Stimulated activated CD8-positive, alpha-beta memory T cell treated with anti-CD3 and anti-CD28 coated beads, Interleukin-7, amount 100 ng/mL, for 1 hour (primary cell): ENCODE measurements at places on chromosomes 7 and 10.

GRCh38 chr10:102410429-102411073 lies 8.0 kb downstream of the PSD start:
- no peak for DNase-seq

DNA sequence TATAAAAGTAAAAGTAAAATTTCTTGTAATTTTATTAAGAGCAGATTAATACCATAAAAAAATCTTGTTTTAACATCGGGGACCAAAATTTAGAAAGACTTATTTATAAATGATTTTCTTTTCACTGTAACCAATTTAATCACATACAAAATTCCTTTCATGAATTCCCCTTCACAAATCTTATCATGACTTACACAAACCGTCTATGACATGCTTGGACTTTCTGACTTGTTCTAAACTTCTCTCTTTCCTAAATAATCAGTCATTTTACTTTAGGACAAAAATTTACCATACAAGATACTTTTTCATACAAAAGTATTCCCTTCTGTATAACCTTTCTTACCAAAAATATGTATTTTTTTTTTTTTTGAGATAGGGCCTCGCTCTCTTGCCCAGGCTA lies 9.3 kb downstream of the CROT start:
- DNase-seq = no peak

DNA sequence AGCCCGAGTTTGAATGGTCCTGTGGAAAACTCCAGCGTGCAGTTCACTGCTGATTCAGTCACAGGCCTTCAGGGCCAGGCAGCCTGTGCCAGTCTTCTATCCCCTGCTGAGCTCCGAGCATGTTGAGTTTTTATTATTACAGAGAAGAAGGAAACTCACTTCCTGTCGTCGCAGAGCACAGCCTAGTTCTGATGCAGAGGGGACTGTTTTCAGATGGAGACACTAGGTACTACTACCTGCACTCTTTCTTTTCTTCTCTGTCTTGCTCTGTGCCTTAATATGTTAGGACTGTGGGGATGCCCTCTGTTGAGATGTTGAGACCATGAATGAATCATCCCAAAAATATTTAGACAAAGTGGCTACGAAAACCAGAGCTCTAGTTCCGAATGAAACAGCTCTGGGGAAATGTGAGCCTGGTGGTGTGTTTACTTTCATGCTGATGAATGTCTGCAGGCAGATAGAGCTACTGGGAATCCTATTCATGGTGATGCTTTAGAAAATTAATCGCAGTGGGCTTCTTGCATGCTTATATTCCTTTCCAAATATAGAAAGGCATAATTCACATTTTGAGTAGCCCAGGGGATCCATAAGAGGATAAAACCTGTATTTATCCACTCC lies 29.6 kb downstream of the CASP7 start:
- DNase-seq = no peak

DNA sequence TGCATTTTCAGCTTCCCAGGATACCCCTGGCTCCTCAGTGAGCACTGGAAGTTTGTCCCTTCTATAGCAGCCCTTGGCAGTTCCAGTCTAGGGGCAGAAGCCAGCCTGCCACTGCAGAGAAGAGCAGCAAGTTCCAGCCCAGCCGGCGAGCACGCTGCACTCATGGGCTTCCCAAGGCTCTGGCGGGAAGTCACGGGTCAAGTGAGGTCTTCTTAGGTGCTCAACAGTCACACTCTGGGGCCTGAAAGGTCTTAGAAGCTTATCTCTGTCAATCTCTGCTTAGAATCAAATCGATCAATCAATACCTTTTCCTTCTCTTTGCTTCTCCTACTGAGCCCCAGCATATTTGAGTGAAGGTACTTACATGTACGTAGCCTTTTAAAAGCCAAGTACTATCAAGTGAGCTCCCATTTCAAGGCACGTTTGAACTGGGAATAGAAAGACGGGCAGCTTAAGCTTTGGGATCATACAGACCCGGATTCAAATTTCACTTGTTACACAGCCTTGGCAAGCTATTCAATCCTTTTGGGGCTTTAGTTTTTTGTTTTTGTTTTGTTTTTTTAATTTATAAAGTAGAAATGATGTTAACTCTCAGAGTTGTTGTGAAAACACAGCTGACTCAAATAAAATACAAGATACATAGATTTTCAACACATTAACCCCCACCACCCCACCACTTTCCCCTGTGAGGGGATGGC lies 152.6 kb upstream of the KLF14 start:
- no peak for DNase-seq

DNA sequence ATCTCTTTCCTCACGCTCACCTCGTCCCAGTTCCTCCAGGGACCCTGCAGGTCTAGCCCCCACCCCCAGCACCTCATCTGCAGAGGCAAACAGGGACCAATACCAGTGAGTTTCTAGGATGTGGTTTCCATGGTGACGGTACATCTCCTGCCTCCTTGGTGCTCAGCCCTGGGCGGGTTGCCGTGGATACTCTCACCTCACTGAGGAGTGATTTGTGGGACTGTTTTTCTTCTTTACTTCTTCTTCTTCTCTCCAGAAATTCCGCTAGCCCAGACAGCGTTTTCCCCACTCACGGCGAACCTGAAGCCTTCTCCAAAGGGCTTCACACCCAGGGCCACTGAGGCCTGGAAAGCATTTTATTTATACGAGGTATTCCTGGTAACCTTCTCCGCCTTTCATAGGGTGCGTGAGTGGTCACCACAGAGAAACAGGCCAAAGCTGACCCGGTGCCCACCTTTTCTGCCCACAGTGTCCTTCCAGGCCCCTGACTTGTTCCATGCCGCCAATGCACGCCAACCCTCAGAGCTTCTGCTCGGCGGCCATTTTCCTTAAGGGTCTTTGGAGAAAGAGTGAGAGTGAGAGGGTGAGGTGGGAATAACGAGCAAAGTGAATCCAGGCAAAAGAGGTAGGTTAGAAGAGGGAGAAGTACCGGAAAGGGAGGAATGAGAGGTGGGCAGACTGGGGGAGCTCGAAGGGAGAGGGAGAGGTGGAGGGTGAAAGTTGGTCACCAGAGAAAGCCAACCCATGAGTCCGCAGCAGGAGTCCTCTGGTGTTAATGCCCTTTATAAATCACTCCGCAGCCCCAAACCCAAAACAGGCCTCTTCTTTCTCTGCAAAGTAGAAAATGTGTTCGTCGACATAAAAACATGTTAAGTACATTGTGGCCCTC lies 15.5 kb downstream of the FAM241B start:
- DNase-seq = no peak

DNA sequence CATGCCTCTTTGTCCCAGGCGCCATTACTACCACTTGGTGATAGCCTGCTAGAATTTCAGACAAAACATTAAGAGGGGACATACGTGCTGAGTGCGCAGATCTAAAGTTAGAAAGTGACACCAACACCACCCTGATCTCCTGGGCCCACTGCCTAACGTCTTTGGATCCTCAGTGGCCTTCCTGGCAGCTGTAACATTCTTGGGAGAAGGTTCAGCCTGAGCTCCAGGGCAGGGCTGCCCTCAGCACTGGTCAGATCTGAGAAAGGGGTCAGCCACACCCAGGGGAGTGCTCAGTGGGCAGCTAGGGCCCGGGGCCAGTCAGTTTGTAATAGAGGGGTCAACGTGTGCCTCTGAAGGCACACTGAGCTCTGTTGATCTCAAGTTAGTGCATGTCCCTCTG lies 48.4 kb downstream of the ZCCHC24 start:
- DNase-seq = no peak

GRCh38 chr10:116688241-116688711 lies 54.1 kb downstream of the HSPA12A start:
- DNase-seq = no peak

DNA sequence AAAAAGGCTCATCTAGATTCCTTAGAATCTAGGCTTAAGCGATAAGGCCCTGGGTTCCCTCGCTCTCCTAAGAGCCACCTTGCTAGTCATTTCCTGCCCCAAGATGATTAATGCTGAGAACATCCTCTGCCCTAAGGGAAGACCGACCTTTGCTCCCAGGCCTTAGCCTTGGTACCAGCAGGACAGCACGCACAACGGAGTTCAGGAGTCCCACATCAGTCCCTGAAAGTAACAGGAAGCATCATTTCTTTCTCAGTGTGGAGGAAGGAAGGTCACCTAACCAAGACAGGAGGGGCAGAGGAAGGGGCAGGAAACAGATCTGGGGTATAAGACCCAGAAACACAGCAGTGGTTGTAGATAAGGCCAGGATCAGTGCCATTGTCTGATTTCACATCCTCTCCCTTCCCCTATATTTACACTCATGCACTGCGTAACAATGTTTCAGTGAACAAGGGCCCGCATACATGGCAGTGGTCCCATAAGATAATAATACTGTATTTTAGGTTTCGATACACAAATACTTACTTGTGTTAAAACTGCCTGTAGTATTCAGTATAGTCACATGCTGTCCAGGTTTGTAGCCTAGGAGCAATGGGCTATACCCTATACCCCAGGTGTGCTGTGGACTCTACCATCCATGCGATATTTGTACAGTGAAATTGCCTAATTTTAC lies 8.1 kb upstream of the FAM107B start:
- DNase-seq = no peak

GRCh38 chr10:31011665-31012022 lies 20.0 kb downstream of the ZNF438 start:
- no peak for DNase-seq

- DNase-seq = no peak
These were observed 62.1 kb upstream of the PRKAR2B start for GRCh38 chr7:106982415-106982814.

- no peak for DNase-seq
These were observed 22.5 kb upstream of the WASL start for GRCh38 chr7:123771256-123771655.

DNA sequence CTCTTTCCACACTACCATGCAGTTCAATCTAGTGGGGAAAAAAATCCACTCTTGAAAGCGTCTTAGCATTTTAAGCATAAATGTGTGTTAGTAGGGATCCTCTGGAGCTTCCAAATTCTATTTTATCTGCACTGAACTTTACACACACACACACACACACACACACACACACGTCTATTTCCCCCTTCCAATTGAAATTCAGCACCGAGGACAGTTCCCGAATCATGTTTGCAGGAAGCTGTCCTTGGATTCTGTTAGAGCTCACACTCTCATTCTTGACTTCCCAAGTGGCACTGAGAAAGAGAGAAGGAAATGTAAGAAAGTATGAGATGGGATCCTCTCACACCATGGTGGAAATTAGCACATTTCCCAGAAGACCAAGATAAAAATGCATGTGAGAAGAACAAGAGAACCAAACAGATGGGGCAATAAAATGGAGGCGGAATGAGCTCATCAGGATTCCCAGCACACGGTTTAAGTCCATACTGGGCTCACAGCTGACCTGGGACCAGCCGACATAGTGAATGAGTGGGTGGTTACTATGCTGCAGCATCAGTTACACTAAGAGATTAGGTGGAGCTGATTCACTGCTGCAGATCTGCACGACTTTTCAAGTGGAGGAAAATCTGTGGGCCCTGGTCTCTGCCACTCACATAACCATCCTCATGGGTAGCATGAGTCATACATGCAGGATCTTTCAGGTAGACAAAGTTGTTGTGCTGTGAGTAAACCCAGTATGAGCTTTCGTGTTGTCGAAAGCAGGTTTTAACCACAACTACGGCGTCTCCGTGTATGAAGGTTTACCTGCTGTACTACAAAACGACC lies 3.3 kb upstream of the NPTX2 start:
- DNase-seq = no peak

- DNase-seq = no peak
These were observed 93.8 kb upstream of the HDAC9 start for GRCh38 chr7:18401757-18402156.
